ENCODE measurements at places on chromosomes 16 and 17.

DNA sequence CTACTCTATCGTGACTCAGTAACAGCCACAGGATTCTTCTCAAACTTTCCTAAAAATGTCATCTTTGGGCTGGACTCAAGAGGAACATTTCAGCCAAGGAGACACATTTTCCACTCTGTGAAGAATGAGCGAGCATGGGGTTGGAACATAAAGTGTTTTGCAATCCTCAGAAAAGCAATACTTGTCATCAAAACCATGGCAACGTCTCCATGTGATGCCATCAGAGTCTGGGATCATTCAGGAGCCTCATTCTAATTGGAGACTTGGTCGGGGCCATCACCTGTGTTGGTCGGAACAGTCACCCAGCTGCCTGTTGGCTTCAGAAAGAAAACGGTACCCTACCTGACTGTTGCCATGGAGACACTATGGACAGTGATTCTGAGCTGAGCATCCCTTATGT lies 25.5 kb downstream of the MYOCD start:
- DNase-seq, result no peak

- no peak for DNase-seq
Observed at GRCh38 chr16:27245276-27246172, 23.0 kb downstream of the NSMCE1 start.

- DNase-seq, result no peak
Observed at GRCh38 chr17:81891303-81891552, 158 bp downstream of the ALYREF start.

- no peak for DNase-seq
Observed at GRCh38 chr17:54937018-54937417, 31.4 kb downstream of the COX11 start.

- DNase-seq, result no peak
Observed at GRCh38 chr17:60602385-60602742, 2.4 kb downstream of the PPM1D start.

GRCh38 chr17:72989074-72989610 lies 103.3 kb downstream of the SLC39A11 start:
- DNase-seq, result no peak

DNA sequence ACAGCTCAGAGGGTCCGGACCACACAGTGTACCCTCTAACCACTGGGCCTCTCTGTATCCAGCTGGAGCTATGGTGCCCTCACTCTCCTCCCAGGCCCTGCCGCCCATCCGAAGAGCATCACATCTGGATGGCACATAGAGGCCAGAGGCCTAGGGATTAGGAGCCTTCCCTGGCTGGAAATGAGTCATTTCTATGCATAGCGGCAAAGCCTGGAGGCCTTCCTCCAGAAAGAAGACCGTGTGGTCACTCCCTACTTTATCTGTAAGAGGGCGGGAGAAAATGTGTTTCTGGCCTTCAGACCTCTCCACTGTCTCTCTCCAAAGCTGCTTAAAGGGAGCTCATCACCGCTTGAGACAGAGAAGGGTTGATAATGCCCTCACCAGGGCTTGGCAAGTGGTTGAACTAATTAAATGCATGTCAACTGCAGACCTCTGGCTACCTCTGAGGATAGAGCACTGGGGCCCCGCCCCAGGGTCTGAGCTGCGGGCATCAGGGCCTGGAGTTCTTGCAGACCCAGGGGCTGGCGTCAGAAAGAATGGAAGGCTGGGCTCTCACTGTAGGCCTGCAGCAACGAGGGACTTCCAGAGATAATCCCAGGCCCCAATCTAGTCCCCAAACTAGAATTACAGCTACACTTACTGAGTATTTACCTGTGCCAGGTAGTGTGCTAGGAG lies 122.2 kb downstream of the IRX5 start:
- DNase-seq, result no peak

- no peak for DNase-seq
Observed at GRCh38 chr17:28225867-28226266, 93.1 kb upstream of the TMEM97 start.

GRCh38 chr16:48831076-48831722 lies 221.2 kb upstream of the N4BP1 start:
- DNase-seq, result no peak

DNA sequence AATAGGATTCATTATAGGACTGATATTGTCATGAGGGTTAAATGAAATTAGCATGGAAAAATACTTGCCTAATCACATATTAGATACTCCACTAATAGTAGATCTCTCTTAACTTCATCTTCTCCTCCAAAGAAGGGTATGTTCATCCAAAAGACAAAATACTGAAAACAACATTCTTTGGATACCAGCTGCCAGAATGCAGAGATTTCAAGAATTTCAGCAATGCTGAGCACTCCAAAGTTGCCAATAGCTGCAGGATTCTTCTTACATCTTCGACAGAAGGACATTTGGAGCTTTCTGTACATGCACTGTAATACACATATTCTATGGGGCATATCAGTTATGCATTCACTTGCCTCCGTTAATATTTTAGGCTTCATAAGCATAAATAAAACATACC lies 436.5 kb downstream of the HAPSTR1 start:
- DNase-seq, result no peak

DNA sequence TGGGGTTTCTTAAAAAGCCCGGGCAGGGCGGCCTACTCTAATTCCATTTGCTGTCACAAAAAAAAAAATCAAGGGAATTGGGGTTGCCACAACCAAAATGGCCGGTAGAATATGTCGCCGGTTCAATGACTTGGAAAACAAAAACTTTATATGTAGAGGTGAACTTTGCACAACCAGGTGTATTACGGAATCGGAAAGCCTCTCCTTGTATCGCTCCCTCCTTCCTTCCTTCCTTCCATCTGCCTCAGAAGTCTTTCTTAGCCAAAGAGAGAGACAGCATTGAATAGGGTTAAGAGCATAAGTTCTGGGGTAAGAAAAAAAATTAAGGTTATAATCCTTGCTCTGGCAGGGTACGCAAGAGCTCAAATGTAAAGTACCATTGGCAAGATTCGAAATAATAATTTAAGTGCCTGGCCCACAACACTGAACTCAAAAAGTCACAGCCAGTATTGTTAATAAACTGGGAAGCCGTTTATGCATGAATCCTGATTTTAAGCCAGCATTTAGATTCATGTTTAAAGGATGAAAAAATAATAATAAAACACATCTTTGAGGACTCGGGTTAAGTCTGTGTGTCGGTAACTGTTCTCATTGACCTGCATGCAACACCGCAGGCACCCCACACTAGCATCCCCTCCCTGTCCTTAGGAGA lies 522 bp upstream of the GLG1 start:
- no peak for DNase-seq

- DNase-seq, result no peak
Observed at GRCh38 chr16:81836279-81837054, 57.4 kb downstream of the PLCG2 start.

DNA sequence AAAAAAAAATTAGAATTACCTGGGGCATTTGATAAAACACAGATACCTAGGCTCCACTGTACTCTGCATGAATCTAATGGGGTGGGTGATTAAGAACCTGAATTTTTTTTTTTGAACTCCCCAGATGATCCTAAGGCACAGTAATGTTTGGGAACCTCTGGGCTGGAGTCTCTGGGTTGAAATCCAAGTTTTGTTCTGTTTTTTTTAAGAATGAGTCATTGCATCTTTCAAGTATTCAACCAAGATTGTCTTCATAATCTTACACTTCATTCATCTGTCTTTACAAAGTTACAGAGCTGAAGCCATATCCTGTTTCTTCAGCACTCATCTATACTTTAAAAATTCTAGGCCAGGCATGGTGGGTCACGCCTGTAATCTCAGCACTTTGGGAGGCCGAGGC lies 52.6 kb downstream of the PIGL start:
- no peak for DNase-seq

DNA sequence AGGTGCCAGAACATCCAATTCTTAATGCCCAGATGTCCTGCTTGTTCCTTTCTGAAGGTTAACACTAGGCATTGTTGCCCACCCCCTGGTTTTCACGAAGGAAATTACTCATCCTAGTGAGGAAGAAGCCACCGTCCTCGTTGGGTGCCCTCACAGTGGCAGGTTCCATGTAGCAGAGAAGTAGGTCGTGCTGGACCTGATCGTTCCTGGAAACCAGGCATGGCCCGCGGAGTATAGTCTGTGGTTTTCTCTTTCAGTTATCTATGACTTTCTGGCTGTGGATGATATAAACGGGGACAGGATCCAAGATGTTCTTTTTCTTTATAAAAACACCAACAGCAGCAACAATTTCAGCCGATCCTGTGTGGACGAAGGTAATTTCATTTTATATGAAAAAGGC lies 16.5 kb downstream of the RGS11 start:
- no peak for DNase-seq

GRCh38 chr16:2213817-2214718 lies 572 bp downstream of the PGP start:
- no peak for DNase-seq

DNA sequence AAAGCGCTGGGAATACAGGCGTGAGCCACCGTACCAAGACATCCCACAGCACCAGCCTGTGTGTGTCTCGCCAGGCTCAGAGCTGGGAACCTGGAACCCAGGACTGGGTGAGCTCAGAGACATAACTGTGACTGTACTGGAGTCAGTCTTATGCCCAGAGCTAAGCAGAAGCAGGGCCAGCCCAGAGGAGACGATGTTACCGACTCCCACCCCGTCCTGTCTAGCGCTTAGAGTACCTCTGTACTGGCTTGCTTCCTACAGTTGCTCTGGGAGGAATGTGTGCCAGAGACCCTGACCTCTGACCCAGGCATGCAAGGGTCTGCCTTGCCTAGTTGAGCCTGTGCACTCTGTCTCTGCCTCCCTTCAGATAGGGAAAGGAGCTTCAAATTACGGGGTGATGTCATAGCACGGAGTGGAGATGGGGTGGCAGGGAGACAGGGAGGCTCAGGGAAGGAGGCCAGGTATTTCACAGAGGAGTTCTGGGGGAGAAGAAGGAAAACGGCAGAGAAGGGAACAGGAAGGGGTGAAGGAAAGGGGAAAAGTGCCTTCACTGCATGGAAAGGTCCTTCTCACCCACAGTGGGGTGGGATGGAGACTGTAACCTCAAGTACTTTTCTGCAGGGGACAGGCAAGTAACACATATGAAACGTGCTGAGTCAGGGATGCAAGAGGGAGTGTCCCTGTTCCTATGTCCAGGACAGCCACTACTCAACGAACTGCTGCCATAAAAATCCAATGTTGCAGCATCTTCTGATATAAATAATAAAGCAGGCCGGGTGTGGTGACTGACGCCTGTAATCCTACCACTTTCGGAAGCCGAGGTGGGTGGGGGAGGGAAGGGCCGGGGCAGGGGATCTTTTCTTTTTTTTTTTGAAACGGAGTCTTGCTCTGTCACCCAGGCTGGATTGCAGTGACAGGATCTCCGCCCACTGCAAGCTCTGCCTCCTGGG lies 5.8 kb upstream of the ARMC5 start:
- no peak for DNase-seq

DNA sequence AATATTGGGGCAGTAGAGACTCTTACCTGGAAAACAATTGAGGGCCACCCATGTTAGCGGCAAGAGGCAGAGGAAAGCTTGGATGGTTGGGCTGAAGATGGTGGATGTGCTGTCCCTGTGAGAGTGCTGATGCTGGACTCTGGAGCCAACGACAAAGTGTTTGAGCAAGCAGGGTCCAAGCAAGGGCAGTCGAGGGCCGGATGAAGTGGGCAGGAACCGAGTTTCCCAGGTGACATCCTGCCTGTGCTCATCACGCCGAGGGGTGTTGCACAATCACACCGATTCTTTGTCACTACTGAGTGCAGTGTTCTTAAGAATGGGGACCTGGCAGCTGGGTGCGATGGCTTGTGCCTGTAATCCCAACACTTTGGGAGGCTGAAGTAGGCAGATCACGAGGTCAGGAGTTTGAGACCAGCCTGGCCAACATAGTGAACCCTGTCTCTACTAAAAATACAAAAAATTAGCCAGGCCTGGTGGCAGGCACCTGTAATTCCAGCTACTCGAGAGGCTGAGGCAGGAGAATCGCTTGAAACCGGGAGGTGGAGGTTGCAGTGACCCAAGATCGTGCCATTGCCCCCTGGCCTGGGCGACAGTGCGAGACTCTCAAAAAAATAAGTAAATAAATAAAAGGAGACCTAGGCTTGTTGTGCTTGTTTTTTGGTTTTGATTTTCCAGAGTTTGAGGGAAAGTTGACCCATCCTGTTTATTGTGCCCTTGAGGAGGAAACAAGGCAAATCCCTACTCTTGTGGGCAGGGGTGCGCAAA lies 6.1 kb downstream of the PYCARD start:
- no peak for DNase-seq

DNA sequence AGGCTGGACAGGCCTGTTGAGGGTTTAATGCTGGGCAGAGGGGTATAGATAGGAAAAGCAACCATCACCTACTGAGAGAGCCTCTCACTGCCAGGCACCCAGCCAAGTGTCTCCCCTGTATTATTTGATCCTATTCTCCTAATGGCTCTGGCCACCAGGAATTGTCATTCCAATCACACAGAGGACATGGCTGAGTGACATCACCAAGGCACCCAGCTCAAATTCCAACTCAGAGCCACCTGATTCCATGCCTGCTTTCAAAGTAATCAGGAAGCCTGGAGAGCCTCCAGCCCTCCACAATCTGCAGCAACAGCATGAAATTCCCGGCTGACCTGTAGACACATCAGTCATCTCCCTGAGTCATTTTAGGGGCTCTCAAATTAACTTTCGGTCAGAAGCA lies 368.9 kb upstream of the C16orf82 start:
- no peak for DNase-seq

DNA sequence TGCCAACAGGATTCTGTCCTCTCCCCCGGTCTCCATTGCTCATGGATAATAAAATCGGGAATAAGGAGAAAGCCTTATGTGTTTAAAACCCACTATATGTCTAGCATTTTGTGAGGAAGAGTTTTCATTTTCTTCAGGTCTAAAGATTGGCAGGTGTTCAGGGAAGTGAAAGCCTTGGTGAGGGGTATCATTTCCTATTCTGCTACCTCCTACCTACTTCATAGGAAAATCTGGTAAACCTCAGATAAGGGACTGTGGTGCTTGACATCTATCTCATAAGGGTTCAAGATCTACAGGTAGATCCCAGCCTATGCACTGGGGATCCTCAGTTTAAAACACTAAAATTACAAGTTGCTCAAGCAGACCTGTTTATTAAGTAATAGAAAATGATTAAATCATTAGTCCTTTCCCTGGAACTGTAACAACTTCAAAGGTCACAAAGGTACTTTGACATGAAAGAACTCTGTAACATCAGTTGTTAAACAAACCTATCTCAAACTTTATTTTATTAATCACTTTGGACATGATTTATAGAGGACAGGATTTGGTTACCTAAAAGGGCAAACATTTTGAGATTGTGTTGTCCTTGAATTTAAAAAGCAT lies 6.5 kb downstream of the MOSMO start:
- no peak for DNase-seq

DNA sequence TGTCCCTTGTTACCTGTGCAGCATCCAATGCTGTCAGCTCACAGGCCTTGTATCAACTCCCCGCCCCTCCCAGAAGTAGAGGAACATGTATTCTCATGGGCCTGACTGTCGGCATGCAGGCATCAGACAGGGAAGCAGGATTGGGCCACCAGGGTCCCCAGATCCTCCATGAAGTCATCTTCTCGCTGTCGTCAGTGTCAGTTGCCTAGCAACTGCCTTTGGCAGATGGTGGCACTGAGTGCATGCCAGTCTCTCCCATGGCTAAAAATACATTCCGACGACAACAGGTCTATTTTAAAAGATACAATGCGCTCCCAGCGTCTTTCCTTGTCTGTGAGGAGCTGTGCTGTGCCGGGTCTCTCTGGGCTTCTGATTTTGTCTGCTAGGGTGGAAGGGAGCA lies 36.8 kb upstream of the CES5A start:
- DNase-seq, result no peak
